Fibroblast of skin of left quadriceps (primary cell): ENCODE measurements at places on chromosomes 2 and 18.

GRCh38 chr2:10877651-10878111, 34.1 kb upstream of the KCNF1 start:
- no peak for DNase-seq

DNA sequence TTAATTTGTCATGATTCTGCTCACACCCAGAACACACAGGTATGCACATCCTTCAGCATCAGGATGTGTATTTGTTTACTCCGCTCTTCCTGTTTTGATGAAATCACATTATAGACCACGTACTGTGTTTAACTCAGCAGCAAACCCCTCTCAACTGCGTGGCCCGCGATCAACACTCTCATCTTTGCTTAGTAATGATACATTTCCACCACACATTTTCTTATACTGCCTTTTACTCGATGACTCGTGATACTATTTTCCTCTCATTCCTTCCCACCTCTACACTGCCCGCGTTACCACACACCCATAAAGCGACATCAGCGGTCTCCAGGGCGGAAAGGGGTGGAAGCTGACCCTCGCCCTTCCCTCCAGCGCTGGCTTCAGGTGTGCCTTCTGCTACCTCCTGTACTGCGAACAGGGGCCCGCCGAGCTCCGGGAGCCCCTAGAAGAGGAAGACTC, 1.3 kb downstream of the NETO1 start:
- no peak for DNase-seq

GRCh38 chr2:215579809-215580208, 143.9 kb upstream of the FN1 start:
- DNase-seq, result peak; percentile 91

GRCh38 chr2:148102641-148103040, 81.8 kb downstream of the MBD5 start:
- no peak for DNase-seq

- no peak for DNase-seq
Observed at GRCh38 chr2:151087377-151087776, 174.3 kb downstream of the RBM43 start.

DNA sequence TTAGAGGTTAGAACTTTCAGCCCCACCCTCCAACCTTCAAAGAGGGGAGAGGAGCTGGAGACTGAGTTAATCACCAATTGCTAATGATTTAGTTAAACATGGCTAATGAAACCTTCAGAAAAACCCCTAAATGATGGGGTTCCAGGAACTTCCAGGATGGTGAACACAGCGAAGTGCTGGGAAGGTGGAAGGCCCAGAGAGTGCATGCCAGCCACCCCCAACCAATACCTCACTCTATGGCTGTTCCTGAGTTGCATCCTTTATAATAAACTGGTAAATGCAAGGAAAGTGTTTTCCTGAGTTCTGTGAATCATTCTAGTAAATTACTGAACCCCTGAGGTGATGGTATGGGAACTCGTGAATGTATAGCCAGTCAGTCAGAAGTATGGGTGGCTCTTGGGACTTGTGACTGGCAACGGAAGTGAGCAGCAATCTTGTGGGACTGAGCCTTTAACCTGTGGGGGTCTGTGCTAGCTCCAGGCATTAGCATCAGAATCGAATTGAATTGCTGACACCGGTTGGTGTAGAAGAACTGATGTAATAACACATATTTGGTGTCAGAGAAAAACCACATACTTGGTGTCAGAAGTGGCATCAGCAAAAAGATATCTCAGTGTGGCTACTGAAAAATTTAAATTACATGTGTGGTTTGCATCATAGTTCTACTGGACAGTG, 37.4 kb downstream of the NPHP1 start:
- DNase-seq, result no peak

GRCh38 chr2:168849610-168850009, 40.6 kb downstream of the SPC25 start:
- DNase-seq, result no peak

DNA sequence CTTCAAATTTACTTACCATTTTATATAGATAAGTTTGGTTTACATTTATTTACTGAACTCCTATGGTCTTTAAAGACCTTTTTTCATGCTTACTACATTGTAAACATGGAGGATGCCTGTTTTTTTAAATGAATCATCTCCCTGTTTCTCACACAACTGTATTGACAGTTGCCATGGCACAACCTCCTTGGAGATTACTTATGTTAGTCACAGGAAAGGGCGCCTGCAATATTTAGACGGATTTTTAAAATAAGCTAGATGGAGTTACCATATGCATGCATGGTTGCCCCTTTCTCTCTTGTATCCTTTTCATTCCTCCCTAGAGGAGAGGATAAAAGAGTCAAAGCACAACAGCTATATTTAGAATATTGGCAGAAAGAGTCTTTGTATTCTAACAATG, 34.8 kb upstream of the CCDC102B start:
- DNase-seq, result no peak

DNA sequence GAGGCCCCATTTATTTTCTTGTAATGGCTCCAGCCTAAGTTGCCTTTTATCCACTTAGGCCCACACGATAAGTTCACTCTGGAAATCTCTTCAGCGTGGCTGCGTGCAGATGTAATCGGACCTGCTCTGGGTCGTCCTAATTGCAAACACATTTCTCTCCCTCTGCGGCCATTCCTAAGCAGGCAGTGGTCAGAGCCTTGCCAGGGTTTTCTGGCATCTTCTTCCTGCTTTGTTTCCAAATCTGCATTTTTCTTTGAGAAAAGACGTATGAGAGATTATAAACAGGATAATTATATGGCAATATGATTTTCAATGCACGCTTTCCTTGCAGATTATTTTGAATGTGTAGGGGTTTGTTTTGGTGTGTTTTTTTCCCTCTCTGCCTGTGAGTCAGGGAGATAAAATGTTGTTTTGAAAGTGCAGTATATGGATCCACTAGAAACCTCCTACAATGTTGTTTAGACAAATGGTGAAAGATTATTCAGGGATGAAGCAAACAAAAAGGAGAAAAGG, 239.4 kb upstream of the TANK start:
- DNase-seq, result peak; percentile 99

DNA sequence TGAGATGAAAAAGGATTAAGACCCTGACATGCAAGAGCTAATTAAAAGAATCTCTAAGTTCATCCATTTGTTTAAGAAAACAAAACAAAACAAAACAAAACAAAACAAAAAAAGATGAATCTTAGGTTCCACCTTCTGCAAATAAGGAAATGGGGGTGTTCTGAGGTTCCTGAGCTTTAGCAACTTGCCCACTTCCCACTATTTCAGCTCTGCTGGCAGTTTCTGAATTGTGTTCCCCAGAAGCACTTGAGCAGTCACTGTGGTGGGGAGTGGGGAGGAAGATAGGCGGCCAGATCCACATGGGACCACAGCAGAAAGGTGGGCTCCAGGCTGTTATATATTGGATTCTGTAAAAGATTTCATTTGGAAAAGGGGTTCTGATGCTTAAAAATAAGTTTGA, 20.3 kb downstream of the INO80C start:
- DNase-seq, result no peak

GRCh38 chr2:15689654-15690053, 98.0 kb downstream of the DDX1 start:
- no peak for DNase-seq

- DNase-seq, result peak; percentile 88
Observed at GRCh38 chr2:189179570-189179950, at the start of gene COL5A2. Gene COL5A2, minus strand, starts transcription at chr2:189179761. Its CDS starts 157 bp downstream, at chr2:189179604.

GRCh38 chr2:53633441-53633840, 134.2 kb upstream of the CHAC2 start:
- peak; percentile 1 for DNase-seq

DNA sequence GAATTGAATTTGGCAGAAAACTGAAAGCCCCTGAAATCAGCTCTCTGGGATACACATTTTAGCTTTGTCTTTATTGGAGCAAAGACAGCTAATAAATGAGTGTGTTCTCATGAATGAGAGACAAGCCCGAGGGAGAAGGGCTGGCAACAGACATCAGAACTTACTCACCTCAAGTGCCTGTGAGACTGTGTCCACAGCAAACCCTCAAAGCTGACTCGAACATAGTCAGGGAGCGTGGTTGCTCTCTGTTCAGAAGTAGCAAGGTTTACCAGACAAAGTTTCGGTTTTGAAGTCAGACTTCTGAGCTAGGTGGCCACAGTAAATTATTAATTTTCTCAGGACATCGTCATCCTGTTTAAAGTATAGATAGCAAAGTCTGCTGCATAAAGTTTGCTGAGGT, 207.9 kb downstream of the CMPK2 start:
- no peak for DNase-seq

GRCh38 chr2:48870503-48870902, 115.0 kb upstream of the LHCGR start:
- DNase-seq, result no peak

DNA sequence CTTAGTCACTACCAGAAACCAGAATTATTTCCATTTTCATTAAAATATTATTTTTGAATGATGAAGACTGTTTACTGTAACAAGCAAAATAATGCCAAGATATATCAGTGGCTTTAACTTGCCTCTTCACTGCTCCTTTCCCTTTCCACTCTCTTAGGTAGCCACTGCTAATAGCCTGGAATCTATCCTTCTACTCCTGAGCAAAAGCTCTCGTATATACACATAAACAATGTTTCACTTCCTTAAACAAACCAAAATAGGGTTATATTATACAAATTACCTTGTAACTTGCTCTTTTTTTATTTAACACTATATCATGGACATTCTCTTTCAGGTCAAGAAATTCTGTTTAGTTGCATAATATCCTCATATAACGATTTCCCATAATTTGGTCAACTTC, 20.8 kb downstream of the IMMT start:
- DNase-seq, result no peak

DNA sequence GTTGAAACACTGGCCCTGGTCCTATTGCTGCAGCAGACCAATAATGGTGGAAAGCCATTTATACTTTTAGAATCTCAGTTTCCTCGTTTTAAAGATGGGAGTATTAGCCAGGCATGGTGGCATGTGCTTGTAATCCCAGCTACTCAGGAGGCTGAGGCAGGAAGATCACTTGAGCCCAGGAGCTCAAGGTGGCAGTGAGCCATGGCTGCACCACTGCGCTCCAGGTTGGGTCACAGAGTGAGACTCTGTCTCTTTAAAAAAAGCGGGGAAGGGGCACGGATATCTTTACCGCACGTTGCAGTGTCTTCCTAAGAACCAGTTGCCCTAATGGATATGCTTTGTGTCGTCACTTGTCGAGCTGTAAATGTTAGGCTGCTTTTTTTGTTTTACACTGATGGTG, 8.3 kb downstream of the MTCL1 start:
- no peak for DNase-seq

- DNase-seq, result no peak
Observed at GRCh38 chr2:54428108-54428831, 27.9 kb upstream of the SPTBN1 start.

DNA sequence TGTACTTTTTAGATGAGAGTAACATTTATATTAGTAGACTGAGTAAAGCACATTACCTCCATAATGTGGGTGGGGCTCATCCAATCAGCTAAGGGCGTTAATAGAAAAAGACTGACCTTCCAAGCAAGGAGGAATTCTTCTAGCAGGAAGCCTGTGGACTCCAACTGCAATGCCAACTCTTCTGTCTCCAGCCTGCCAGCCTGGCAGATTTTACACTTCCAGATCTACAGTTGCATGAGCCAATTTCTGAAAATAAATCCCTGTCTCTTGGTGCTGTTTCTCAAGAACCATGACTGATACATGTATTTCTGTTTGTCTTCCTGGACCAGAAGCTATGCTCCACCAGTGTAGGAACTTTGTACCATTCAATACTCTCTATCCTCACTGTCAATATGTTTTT, 69.0 kb upstream of the LMAN1 start:
- no peak for DNase-seq

DNA sequence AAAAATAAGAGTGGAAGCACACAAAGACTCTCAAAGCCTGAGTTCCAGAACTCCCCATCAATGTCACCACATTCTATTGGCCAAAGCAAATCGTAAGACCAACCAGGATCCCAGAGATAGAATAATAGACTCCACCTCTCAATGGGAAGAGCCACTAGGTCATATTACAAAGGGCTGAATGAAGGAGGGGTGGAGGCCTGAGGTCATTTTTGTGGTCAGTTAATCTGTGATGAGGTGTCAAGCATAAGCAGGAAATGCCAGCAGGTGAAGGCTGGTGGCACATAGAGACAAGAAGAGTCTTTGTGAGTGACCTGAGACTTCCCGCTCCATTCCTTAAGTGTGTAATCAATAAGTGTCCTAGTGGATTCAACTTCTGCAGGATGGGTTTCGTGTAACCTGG, 144.3 kb downstream of the TFCP2L1 start:
- DNase-seq, result no peak
